Activated CD8-positive, alpha-beta memory T cell treated with anti-CD3 and anti-CD28 coated beads, Interleukin-2, amount 10 ng/mL, durations not matched to agents 7 days and 5 days (primary cell): ENCODE measurements at places on chromosomes 4 and X. TPM values are rescaled to one million over a fixed set of nuclear protein-coding genes. Genes with fewer than 3 reads are reported as not detected.

GRCh38 chrX:39195156-39195555 is 393.9 kb downstream of the MID1IP1 start:
- DNase-seq = no peak

GRCh38 chrX:105803891-105804290 is 18.4 kb upstream of the NRK start:
- no peak for DNase-seq

DNA sequence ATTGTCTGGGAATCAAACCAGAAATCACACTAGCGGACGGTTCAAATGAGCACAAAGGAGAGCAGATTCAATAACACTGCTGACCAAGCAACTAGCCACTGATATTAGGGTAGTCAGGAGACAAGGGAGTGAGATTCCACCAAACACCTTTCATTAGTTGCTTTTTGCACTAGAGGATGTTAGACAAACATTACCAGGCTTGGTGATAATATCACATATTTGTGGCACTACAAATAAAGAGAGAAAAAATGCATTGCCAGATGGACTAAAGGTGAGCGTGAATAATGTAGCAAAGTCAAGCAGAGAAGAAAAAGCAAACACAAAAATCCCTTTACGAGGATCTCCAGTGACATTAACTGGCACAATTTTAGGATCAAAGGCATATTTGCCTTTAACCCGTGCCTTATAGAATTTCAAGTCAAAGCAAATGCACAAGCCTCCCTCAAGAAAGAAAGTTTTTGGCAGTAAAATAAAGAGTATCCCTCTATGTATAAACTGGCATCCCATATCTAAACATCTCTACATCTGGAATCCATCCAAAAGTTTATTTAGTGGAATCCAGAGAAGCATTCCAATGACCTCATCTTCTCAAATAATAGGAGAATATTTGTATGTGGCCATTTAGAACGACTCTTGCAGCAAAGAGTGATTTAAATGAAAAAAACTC is 290.9 kb downstream of the KCTD8 start:
- no peak for DNase-seq

- no peak for DNase-seq
Measured at GRCh38 chrX:102744307-102744706, 23.8 kb downstream of the GPRASP3 start.

GRCh38 chr4:158236304-158237030 is 26.2 kb downstream of the TMEM144 start:
- DNase-seq = no peak

DNA sequence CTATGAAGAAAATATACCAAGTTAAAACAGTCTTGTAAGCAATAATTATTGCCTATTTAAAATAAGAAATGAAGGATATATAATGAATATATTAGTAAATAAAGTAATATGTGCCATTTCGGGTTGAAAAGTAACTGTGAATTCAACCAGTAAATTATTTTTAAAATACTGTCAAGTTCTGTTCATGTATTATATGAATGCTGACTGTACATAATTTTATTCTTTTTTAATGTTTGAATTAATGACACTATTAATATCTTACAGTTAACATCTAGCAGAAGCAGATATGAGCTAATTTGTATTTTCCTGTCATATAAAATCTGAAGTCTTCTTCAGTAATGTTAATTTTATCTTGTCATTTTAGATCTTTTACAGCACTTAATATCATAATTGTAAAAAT is 632.9 kb downstream of the CCSER1 start:
- no peak for DNase-seq

DNA sequence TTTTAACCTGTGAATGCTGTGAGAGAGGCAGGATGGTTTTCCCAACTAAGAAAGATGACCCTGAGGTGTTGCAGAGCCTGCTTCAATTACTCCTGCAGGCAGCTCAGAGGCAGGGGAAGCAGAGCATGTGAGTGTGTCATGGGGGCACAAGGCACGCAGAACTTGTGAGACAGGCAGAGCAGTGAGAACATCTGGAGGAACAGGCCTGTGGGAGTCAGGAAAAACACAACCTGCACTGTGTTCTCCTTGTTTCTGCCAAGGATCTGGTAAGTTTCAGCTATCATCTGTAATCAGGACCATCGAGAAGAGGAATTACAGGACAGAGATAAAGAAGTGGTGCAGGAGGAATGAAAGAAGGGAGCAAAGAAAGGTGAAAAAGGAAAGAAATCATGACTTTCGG is 741.8 kb upstream of the INTU start:
- no peak for DNase-seq

GRCh38 chr4:700587-701264 is 4.9 kb upstream of the PCGF3 start:
- no peak for DNase-seq

DNA sequence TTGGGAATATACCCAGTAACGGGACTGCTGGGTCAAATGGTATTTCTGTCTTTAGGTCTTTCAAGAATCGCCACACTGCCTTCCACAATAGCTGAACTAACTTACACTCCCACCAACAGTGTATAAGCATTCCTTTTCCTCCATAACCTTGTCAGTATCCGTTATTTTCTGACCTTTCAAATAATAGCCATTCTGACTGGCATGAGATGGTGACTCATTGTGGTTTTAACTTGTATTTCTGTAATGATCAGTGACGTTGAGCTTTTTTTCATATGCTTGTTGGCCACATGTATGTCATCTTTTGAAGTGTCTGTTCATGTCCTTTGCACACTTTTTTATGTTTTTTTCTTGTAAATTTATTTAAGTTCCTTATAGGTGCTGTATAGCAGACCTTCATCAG is 81.2 kb downstream of the ADAM29 start:
- DNase-seq = no peak

DNA sequence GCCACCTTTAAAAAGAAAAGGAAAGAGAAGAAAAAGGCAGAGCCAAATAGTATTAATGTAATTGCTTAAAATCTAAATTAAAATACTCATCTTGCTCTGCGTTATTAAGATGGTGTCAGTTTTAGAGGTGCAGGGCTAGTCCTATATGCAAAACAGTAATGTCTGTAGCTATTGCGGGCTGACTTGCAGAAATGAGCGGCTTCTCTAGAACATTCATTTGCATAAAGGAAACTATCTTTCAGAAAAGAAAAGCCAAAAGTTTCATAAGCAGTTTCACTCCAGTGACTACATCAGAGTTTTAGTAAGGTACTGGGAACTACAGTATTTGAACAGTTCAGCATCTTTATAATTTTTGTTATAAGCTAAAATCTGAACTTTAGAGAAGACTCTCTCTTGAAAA is 6.0 kb downstream of the SMAD1 start:
- no peak for DNase-seq

GRCh38 chr4:1987721-1988326 is 20.9 kb downstream of the NELFA start:
- DNase-seq = no peak

- DNase-seq = no peak
Measured at GRCh38 chrX:150143721-150144440, 205.6 kb upstream of the EOLA2 start.

FRG1 gene
- 66.2 TPM for total RNA-seq

MCUB gene
- 65.5 TPM for total RNA-seq

MORC4 gene
- 8.4 TPM for total RNA-seq

ZCCHC18 gene
- 3.3 TPM for total RNA-seq

AKAP4 gene
- total RNA-seq = not detected

GJB1 gene
- not detected for total RNA-seq
